ENCODE measurements at places on chromosomes 12 and 14. TPM values are rescaled to one million over a fixed set of nuclear protein-coding genes. Genes with fewer than 3 reads are reported as not detected.

GRCh38 chr12:122354958-122355641 lies 67.4 kb downstream of the CLIP1 start:
- DNase-seq, result no peak

- DNase-seq, result peak; percentile 36
These were observed 169.7 kb upstream of the G2E3 start for GRCh38 chr14:30389134-30389876.

The KRT74 gene
- not detected for total RNA-seq

GRCh38 chr14:100568998-100569733 lies 18.1 kb downstream of the BEGAIN start:
- DNase-seq, result no peak

DNA sequence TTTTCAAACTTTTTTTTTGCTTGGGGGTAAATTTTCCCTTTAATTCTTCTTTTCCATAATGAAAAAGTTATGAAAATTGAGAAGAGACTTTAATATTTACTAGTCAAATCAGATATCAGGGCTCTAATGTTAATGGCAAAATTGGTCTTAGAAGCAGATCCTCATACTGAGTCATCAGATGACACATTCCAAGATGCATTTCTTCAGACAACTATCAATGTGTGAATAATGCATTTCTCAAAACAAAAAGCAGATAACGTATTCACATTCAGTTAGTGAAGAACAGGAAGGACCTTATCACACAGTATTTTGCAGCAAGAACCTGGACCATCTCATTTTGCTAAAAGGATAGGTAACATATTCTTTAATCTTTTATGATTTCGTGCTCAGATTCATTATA lies 130.7 kb downstream of the GPHN start:
- DNase-seq, result peak; percentile 48

GRCh38 chr14:38944691-38945090 lies 158.3 kb downstream of the SEC23A start:
- no peak for DNase-seq

The HOXC5 gene
- total RNA-seq, result 0.80 TPM

- peak; percentile 31 for DNase-seq
These were observed 3.3 kb upstream of the NTF3 start for GRCh38 chr12:5428332-5429221.

GRCh38 chr12:82698708-82699564 lies 12.2 kb downstream of the TMTC2 start:
- no peak for DNase-seq

DNA sequence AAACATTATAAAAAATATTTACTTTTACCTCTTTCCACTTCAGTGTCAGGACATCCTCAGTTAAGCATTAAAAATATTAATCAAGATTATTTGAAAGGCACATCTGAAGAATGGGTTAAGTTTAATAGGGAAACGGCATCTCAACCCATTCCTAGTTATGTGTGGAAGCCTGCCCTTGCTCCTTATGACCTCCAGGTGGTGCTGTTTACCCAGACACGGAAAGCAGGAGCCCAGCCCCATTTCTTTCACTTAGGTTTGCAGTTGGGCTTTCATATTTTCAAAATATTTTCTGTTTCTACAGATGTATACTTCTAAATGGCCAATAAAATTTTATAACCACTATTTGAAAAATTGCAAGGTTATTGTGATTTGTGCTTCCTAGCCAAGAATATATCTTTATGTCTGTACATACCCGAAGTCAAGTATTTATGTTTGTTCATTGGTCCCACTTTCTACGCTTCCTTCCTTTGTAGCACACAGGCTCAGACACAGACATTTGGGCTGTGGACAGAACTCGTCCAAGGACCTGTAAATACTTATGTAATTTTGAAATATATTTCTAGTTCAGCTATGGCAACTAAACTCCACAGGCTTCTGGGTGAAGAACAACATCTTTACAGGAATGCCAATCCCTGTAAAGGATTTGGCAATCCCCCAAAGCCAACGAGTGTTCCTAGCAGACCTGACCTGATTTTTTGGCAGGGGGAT lies 247.1 kb downstream of the AKAP6 start:
- DNase-seq, result peak; percentile 35

The ENDOU gene
- total RNA-seq, result not detected

DNA sequence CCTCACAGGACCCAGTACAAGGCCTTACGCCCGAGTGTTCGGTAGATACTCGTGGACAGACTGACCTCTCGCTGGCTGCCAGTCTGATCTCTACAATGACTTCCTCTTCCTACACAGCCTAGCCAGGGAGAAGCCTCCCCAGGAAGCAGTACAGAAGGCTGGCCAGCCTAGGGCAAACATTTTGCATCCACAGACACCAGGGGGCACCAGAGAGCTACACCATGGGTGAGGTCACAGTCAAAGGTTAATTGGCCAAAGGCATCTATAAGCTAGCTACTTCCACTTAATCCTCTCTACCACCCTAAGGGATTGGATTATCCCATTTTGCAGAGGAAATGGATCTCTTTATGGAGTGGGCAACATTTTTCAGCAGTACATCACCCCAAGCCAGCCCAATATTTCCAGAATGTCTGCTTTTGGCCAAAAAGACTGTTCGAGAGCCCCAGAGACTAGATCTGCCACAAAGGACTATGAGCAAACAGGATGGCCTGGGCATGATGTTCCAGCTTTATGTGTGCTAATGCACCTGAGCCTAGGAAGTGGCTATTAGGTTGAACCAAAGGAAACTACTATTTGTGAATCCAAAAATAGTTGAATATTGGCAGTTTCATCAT lies 14.6 kb upstream of the PNMA1 start:
- DNase-seq, result peak; percentile 67

The LRP1-AS gene
- not detected for total RNA-seq

- no peak for DNase-seq
These were observed 323.9 kb downstream of the KCNC2 start for GRCh38 chr12:74885775-74886174.

The MYRFL gene
- total RNA-seq, result 1.0 TPM

The HOXC4 gene
- 0.52 TPM for total RNA-seq

- DNase-seq, result no peak
These were observed 36.1 kb downstream of the CPSF6 start for GRCh38 chr12:69275471-69275891.

DNA sequence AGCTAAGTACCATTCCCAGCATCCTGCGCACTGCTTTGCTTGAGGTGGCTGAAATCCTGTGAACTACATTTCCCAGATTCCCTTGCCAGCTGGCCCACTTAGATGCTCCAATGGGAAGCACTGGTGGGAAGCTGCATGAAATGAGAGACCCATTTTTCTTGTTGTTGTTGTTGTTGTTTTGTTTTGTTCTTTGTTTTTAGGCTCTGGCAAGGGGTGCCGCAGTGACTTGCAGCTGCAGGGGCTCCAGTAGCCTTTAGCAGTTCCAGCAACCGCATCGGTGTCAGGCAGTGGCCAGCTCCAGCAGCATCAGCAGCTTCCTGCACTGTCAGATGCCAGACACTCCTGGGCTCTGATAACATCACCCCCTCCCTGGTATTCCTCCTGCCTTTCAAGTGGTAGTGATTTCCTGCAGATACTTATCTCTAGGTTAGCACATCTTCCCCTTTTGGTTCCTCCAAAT lies 8.8 kb upstream of the EGLN3 start:
- DNase-seq, result no peak

DNA sequence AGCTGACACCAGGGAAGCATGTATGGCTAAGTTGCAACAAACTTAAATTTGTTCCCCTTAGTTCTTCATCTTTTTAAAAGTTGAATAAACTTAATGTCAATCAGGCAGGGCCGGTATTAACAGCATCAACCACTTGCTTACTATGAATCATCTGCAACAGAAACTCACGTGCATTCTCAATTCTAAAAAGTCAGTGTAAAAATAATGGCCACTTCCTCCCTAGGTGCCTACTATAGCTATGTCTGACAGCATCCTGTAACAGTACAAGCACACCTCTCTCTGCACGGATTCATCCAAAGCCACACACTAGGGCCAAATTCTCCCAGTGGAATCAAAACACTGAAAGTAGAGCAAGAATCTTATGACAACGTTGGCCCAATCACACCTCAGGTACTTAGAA lies 48.6 kb downstream of the PPP1R36 start:
- no peak for DNase-seq

- DNase-seq, result no peak
These were observed 206.4 kb downstream of the PIK3C2G start for GRCh38 chr12:18467620-18468245.

The PMEL gene
- total RNA-seq, result 1.6 TPM

DNA sequence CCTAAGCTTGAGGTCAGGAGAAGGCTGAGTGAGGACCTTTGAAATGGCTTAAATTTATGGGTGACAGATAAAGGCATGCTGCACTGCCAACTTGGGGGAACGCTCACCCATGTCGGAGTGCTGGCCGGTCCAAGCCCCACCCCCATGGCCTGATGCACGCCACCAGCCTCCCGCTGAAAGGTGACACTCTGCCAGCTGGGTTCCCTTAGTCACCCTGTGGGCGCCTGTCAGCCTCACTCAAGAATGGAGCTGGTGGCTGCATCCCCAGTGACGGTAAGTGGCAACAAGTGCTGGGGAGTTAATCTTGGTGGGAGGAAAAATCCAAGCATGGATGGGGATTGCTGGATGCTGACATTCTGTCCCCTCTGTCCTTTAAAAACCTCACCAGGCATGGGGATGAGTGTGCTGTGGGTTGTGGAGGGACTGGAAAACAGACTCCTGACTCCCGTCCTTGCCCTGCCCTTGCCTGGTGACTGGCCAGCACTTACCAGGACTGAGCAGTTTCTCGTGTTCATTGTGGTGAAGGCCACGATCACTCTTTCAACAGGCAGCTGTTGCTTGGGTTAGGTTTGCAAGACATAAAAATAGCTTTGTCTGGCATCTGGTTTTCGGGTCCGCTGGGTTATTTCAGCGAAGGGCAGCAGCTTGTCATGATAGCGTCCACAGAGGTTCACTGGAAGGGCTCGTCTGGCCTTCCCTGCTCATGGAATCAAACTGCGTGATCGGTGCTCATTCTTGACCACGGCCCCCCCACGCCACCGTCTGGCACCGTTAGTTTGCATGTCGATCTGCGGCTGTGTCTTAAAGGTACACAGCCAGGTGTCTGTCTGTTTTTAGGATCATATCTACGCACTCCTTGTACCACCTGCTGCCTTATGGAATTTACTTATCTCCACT lies 15.0 kb downstream of the ACACB start:
- no peak for DNase-seq

DNA sequence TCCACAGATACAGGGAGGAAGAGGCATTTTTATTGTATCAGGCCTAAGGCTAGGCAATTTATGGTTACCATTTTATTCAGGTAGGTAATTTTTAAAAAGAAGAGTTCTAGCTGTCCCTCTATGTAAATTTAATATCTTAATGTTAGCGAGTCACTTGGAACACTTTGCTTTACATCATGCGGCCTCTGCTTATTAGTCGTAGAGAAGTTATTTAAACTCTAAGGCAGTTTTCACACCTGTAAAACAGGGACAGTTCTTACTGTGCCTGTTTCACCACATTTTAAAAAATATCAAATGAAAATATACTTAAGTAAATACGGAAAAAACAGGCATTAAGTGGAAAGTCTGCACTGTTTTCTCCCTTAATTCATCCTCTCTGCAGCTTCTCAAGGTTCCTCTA lies 71.4 kb upstream of the POC1B start:
- DNase-seq, result no peak

The AGAP2 gene
- total RNA-seq, result under 0.01 TPM

- no peak for DNase-seq
These were observed 192.8 kb downstream of the PDZRN4 start for GRCh38 chr12:41380878-41381277.

The DEGS2 gene
- total RNA-seq, result not detected

DNA sequence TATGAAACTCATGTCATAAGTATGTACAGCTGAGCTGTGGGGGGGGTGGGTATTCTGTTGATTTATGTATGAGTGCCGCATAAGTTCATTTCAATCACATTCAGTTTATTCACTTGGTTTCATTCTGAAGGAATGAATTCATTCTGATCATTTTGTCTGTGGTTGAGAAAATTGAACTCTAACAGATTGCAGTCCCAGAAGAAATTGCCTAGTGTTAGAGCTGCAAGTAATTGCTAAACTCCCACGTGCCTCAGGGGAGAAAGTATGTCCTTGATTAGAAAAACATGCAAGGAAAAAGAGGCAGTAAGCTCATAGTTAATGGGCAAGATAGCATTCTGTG lies 442.4 kb upstream of the MGAT4C start:
- peak; percentile 5 for DNase-seq

The PLEKHG7 gene
- 0.17 TPM for total RNA-seq

The CYP46A1 gene
- total RNA-seq, result not detected

DNA sequence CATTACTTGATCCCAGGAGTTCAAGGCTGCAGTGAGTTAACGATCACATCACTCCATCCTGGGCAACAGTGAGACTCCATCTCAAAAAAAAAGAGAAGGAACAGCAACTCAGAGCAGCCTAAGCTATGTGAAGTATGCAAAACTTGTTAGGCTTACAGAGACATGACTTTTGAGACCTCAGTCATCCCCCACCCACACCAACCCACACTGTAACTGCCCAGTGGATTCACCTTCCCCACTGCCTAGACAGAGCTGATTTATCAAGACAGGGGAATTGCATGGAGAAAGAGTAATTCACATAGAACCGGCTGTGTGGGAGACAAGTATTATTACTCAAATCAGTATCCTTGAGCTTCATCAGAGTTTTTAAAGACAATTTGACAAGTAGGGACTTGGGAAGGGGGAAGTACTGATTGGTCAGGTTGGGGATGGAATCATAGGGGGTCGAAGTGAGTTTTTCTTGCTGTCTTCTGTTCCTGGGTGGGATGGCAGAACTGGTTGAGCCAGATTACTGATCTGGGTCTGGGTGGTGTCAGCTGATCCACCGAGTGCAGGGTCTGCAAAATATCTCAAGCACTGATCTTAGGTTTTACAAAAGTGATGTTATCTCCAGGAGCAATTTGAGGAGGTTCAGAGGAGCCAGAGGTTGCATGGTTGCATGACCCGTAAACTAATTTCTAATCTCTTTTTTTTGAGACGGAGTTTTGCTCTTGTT lies 6.2 kb upstream of the WDR89 start:
- no peak for DNase-seq

DNA sequence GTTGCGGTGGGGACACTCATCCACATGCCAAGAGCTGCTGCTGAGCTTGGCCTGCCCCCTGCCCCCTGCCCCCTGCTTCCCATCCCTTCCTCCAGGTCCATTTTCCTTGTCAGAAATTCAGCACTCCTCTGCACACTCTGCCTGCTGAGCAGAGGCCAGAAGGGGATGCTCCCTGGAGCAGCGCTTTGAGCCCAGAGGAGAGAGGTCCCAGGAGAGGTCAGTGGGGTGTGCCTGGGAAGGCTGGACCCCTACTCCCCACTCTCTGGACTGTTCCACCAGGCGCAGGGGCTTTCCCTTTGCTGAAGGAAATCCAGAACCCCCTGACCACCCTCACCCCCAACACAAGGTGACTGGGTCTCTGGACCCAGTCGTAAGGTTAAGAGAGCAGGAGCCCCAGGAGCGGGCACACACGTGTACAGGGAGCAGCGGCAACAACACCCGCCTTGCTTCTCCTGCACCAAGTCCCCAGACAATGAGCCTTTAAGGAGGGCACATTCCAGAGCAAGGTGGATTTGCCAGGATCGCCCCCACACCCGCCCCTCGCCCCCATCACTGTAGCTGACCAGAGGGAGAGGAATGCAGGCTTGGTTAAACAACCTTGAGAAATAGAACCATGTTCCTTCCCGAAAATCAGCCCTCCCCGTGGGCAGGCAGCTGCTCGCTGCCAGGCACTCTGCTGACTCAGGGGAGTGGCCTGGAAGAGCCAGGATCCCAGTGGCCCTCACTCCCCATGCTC lies 30.7 kb downstream of the ISCA2 start:
- DNase-seq, result peak; percentile 45

- DNase-seq, result no peak
These were observed 96.6 kb upstream of the SLC35F4 start for GRCh38 chr14:57962325-57963035.

Data from renal cortical epithelial cell (primary cell).